ENCODE measurements at places on chromosomes 6 and 20.

- no peak for DNase-seq
Observed at GRCh38 chr6:135012764-135013163, 41.9 kb downstream of the HBS1L start.

DNA sequence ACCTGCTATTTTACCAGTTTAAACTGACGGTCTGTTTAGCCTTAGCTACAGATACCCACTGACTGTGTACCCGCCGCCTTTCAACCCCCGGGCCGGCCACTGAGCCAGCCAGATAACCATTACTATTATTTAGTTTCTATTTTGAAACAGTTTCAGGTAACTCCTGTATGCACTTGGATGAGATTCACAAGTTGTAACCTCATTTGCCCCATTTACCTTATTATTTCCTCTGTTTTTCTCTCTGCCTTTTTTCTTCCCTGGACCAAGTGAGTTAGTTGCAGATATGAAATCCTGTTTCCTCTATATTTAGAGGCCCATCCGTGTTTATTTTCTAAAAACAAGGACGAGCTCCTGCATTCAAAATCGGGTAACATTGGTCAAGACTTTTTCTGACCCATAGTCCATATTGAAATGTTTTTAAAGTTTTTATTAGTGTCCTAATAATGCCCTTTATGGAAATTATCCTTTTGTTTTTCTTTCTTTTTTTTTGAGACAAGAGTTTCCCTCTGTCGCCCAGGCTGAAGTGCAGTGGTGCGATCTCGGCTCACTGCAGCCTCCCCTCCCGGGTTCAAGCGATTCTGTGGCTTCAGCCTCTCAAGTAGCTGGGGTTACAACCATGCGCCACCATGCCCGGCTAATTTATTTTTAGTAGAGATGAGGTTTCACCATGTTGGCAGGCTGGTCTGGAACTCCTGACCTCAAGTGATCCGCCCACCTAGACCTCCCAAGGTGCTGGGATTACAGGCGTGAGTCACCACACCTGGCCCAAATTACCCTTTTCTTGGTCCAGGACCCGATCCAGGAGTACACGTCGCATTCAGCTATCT, 767 bp downstream of the AP5S1 start:
- DNase-seq = no peak

- no peak for DNase-seq
Observed at GRCh38 chr6:21807299-21808044, 213.9 kb downstream of the SOX4 start.

- no peak for DNase-seq
Observed at GRCh38 chr20:22620342-22620741, 36.0 kb upstream of the FOXA2 start.

DNA sequence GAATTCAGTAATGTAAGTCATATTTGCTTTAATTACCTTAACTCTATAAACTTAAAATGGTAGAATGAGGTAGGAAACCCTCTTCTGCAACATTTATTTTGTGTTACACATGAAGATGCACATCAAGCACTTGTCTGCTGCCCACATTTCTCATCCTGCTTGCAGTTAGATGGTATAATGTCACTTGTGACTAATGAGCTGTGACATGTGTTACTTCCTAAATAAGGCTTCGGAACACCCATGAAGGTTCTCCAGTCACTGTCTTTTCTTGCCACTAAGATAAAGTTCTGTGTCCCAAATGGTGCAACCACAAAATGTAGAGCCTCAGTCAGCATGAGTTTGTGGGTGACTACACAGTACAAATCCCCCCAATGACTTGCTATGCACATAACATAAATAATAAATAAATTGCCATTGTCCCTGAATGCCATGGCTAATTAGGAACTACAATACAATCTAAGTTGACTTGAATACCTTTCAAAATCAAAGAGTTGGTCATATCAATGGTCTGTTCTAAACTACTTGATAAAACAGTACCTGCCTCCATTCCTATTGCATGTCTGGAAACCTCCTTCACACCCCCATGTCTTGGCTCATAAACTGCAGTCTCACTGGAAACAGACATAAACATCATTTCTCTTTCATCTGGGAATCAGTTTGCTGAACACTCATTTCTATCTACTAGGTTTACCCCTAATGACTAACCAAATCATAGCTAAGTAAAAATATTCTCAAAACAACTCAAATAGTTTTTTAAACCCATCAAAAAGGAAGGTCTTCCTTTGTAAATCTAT, 157.2 kb downstream of the PTPRK start:
- no peak for DNase-seq

- no peak for DNase-seq
Observed at GRCh38 chr6:7000825-7001777, 106.7 kb upstream of the RREB1 start.

GRCh38 chr6:6090861-6091607, 84.3 kb upstream of the NRN1 start:
- no peak for DNase-seq

- no peak for DNase-seq
Observed at GRCh38 chr20:36777576-36777975, 4.0 kb upstream of the DSN1 start.

GRCh38 chr6:48765352-48765961, 654.5 kb upstream of the PTCHD4 start:
- DNase-seq = peak; percentile 29

- no peak for DNase-seq
Observed at GRCh38 chr6:148850964-148851363, 104.1 kb downstream of the UST start.

GRCh38 chr6:80767808-80768207, 661.3 kb downstream of the BCKDHB start:
- no peak for DNase-seq

- DNase-seq = no peak
Observed at GRCh38 chr20:47273591-47274235, 82.8 kb downstream of the ZMYND8 start.

- DNase-seq = no peak
Observed at GRCh38 chr20:18851629-18852028, 38.0 kb downstream of the SCP2D1 start.

DNA sequence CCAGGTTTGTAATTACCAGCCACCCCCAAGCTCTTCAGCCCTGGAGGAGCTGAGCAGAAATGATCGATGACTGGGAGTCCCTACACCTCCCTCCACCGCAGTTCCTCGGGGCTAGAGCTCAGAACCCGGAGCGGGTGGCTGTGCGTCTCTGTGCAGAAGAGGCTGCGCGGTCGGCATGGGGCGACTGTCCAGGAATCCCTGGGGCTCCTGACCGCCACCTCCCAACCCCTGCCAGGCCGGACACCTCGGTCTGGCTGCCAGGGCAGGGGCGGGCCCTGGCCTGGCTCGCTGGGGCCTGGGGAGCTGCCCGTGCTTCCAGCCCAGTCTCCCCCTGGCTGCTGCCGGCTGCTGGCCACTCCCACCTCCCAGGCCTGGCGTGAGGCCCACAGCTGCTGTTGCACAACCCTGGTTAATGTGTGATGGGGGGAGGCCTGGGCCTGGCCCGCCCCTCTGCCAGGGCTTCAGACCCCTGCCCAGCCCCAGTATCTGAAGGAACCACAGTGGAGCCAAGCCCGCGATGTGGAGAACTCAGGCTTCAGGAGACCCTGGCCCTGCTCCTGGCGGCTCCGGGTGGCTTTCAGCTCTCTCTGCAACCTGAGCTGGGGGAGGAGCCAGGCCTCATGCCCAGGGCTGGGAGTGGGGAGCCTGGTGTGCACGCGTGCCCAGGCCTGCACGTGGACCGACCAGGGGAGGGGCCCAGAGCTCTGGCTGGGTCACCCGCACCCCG, 1.2 kb downstream of the SLC2A4RG start:
- no peak for DNase-seq

- DNase-seq = no peak
Observed at GRCh38 chr6:170248111-170248805, 42.6 kb downstream of the DLL1 start.

- no peak for DNase-seq
Observed at GRCh38 chr6:44869321-44869897, 458.7 kb upstream of the RUNX2 start.

GRCh38 chr20:9025643-9026042, 43.2 kb upstream of the PLCB4 start:
- no peak for DNase-seq

DNA sequence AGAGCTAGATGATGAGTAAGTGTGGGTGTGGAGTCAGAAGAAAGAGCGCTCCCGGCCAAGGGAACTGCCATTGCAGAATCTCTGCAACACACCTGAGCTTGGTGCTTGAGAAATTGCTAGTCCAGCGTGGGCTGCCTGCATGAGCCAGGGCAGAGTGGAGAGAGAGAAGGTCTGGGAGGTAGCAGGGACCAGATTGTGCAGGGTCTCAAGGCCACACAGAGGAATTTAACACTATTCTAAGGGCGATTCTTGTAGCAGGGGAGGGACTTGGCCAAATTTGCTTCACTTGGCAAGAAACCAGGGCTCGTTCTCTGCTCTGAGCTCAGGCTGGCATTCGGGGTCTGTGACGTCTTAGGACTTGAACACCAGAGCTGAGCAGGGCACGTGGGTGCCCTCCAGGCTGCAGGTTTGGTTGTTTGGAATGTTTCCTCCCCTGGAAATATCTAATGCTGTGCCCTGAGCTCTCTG, 53.5 kb downstream of the BCAS4 start:
- no peak for DNase-seq

- DNase-seq = no peak
Observed at GRCh38 chr20:21020659-21021471, 85.3 kb downstream of the LINC00237 start.

- no peak for DNase-seq
Observed at GRCh38 chr6:139145661-139146060, 10.8 kb downstream of the HECA start.

DNA sequence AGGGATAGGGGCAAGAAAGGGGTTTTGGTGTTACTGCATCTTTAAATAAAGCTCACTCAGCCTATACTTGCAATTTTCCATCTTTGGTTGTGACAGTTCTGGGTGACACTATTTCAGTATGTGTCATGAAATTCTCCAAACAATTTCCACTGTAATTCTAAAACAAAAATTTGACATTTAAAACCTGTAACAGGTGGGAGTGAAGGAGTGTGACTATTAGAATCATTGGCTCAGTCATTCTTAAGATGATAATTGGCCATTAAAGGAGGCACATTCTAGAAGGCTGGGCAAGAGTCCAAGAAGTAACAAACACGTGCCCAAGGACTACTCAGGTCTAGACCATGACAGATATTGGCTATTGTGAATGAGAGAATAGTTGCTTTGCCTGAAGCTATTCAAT, 153.3 kb upstream of the ARG1 start:
- no peak for DNase-seq

DNA sequence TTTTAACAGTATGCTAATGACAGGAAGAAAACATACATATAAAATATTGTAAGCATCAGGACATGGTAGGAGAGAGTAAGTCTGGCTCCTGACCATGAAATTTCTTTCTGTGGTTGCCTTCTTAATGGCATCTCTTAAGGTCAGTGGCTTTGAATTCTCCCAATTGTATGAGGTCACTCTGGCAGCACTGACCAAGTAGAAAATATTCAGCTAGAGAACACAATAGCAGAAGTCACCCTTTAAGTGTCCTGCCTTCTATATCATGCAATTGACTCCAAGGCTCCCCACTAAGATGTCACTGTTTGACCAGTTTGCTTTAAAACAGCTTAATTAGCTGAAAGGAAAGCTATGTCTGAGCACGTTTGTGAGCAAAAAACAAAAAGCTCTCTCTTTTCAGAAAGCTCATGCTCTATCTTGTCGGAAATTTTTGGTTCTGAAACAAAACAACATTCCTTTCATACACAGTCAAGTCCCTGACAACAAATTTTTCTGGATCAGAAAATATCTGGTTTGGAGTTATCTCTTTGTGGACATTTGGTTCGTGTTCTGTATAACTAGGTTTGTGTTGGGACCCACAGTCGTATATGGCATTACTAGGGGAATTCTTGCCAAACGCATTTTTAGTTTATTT, 120.9 kb upstream of the IFNGR1 start:
- no peak for DNase-seq

GRCh38 chr20:4780245-4780644, 58.5 kb downstream of the PRND start:
- no peak for DNase-seq

DNA sequence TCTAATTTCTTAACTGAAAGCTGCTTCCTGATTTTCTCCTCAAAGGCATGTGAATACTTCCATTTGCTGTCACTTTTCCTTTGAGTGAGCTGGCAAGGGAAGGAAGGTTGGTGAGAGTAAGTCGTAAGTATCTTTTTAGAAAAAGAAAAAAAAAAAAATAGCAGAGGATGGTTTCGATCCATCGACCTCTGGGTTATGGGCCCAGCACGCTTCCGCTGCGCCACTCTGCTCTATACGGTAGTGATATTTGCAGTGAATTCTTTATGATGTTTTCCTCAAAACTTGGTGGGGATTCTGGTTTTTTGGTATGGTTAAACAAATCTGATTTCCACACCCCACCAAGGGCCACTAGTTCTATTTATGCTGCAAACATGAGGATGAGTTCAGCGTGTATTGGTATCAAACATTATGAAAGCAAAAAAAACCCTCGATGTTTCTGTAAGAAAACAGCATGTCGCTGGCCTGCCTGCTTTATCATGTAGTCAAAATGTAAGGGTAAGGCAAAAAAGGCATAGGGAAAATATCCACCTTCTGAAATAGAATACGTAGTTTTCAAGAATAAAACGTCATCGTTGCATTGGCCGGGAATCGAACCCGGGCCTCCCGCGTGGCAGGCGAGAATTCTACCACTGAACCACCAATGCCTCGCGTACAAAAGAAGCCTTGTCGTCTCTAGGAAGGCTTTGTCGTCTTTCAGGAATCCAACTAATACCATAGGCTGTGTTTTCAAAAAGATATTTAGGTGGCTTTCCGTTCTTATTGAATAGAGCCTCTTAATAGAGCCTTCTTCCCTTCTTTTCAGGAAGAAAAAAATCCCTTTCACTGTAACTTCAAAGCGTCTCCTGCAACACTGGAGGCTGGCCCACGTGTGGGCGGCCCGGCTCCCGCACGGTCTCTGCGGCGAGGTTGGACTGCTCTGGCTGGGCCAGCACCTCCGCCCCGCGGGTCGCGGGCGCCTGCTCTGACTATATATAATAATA, 9.6 kb downstream of the OR2B2 start:
- DNase-seq = no peak

DNA sequence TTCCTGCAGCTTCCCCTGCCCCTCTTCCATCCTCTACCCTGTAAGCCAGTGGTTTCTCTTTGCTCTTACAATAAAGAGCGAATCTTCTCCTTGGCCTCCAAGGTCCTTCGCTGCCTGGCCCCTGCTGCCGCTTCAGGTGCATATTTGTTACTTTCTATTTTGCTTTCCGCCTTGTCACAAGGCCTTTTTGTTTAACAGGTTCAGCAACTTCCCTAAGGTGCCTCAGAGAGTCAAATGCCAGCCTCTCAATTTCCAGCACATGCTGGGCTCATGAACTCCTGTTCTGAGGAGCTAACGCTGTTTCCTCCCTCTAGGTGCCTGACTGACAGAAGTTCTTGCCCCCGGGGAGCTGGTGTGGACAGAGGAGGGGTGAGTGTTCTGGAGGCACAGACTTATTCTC, 42.4 kb upstream of the EPB41L1 start:
- DNase-seq = no peak

- DNase-seq = no peak
Observed at GRCh38 chr6:99789767-99790166, 183.1 kb downstream of the PRDM13 start.
